Activated naive CD8-positive, alpha-beta T cell treated with anti-CD3 and anti-CD28 coated beads, Interleukin-2, amount 50 U/mL, for 24 hours (primary cell): ENCODE measurements at places on chromosomes 7 and 10.

DNA sequence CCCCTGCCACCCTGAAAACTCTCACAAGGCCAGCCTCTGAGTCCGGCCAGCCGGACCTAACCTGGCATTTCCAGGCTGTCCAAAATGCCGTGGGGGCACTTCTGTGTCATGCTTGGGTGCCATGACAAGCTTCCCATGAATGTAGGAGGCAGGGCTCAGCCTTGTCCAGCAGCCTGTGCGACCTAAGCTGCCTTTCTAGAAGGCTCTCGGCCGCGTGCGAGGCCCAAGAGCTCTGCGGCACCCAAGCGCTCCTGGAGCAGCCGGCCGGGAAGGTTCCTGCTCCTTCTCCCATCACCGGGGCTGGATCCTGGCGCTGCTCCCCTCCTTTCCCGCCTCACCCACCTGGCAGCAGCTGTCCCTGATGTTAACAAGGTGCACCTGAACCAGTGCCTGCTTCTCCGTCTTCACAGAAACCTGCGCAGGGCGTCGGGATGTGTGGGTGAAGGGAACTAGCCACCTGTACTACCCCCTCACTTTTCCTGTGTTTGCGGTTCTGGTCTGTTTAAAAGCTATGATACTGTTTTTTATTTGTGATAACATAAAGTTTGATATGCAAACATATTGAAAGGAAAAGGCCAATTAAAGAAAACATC lies 6.1 kb downstream of the GPER1 start:
- no peak overlapping the region for H3K27ac ChIP-seq
- no peaks in the 10 kb centered on the region for H3K27me3 ChIP-seq
- peaks cover 9% of the 10 kb centered on the region for H3K36me3 ChIP-seq
- no peaks in the 10 kb centered on the region for H3K4me1 ChIP-seq
- no peak for DNase-seq
- no peak overlapping the region for H3K4me3 ChIP-seq

- no peak overlapping the region for H3K4me3 ChIP-seq
- H3K36me3 ChIP-seq = no peaks in the 10 kb centered on the region
Observed at GRCh38 chr10:61329854-61330253, 123.3 kb downstream of the TMEM26 start.

DNA sequence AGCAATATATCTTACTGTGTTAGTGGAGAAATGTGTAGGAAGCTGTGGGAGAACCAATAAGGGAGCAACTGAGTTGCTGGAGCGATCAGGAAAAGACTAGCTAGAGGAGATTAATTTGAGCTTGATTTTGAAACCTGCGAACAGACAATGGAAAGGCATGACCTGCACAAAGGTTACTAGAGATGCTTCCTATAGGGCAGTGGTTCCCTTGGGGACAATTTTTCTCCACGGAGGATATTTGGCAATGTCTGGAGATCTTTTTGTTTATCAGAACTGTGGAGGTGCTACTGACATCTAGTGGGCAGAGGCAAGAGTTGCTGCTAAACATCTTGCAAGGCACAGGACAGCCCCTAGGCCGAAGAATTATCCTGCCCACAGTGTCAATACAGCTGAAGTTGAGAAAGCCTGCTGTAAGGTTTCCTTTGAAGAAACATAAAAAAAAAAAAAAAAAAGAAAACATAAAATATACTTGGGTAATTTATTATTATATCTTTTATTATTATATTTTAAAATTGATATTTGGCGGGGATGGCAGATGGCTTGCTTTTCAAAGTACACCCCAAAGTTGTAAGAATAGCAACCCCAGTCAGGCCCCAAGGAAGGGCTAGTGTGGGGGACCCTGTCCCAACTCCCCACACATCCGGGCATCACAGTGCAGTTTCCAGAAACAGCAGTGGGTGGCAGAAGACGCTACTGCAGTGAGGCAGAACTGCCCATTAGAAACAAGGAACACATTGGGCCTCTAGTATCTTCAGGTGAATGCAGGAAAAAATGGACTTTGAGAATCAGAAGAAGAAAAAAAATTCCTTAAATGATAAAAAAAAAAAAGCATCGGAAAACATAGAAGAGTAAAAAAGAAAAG lies 481.6 kb downstream of the SH2D4B start:
- no peak overlapping the region for H3K27ac ChIP-seq
- H3K4me3 ChIP-seq = no peak overlapping the region
- no peak for DNase-seq
- H3K4me1 ChIP-seq = no peaks in the 10 kb centered on the region

- H3K36me3 ChIP-seq = no peaks in the 10 kb centered on the region
- H3K4me3 ChIP-seq = no peak overlapping the region
- no peak for DNase-seq
- H3K27me3 ChIP-seq = peaks cover 35% of the 10 kb centered on the region
Observed at GRCh38 chr10:29991382-29991781, 68.0 kb downstream of the JCAD start.

- H3K4me1 ChIP-seq = no peaks in the 10 kb centered on the region
- no peak overlapping the region for H3K4me3 ChIP-seq
- H3K27me3 ChIP-seq = no peaks in the 10 kb centered on the region
- no peak overlapping the region for H3K27ac ChIP-seq
- H3K36me3 ChIP-seq = no peaks in the 10 kb centered on the region
Observed at GRCh38 chr10:65701168-65701776, 1224.6 kb upstream of the LRRTM3 start.

DNA sequence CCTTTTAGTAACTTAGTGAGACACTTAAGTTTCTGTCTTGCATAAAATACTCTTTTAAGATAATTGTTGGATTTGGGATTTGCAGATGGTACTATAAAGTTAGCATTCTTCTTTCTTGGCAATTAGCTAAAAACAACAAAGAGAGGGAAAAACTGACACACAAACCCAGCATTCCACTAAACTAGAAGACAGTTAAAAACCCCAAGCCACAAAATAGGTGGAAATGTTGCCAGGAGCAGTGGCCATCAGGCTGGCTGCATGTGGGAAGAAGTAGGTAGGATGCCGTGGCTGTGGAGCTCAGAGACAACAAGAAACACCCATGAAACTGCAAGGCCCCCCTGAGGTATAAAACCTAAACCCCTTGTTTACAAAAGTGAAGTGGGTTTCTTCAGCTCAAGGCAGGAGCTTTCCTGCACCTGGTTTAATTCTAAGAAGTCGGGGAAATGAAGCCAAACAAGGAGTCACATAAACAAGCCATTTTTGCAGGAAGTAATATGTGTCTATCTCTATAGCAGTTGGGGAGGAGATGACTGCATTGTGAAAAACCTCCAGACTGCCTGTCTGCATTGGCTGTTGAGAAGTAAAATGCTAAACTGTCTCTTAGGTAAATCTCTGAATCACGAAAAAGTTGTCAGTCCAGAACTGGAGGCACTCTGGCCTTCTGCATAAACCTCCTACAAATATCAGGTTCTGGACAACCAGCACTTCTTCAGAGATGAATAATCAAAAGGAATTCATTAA lies 9.5 kb downstream of the RAB18 start:
- H3K27me3 ChIP-seq = no peaks in the 10 kb centered on the region
- no peak for DNase-seq
- peaks cover 52% of the 10 kb centered on the region for H3K36me3 ChIP-seq
- peak overlapping the region; percentile 41 for H3K27ac ChIP-seq
- peaks cover 71% of the 10 kb centered on the region for H3K4me1 ChIP-seq

DNA sequence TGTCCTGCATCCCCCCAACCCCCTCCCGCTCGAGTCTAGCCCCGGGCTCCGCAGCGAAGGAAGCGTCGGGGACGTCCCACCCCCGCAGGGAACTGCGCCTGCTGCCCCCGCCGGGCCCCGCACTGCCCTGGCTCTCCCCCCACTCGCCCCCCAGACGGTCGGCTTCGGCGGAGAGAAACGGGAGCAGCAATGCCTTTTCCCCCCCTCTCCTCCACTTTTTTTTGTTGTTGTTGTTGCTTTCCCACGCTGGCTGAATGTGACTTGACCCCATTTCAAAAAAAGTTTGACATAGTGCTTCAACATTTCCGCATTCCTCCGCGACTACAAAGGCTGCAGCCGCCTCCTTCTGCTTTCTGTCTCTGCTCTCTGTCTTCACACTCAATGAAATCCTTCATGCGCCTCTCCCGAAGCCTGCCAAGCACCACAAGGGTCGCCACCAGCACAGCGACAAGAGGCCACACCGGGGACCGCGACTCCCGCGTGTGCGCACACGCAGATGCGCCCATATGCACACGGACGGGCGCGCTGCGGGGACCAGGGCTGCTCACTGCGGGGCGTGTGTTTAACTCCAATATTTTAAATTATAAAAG lies 1.0 kb downstream of the CDK6 start:
- H3K4me3 ChIP-seq = peak overlapping the region; percentile 92
- peaks cover 39% of the 10 kb centered on the region for H3K4me1 ChIP-seq
- H3K36me3 ChIP-seq = peaks cover 44% of the 10 kb centered on the region

- H3K27ac ChIP-seq = no peak overlapping the region
- peaks cover 53% of the 10 kb centered on the region for H3K4me1 ChIP-seq
- H3K36me3 ChIP-seq = peaks cover 24% of the 10 kb centered on the region
- DNase-seq = no peak
- no peaks in the 10 kb centered on the region for H3K27me3 ChIP-seq
Observed at GRCh38 chr10:62178568-62178967, 90.1 kb downstream of the RTKN2 start.

GRCh38 chr7:77382532-77382931 lies 33.6 kb downstream of the GSAP start:
- peaks cover 5% of the 10 kb centered on the region for H3K36me3 ChIP-seq
- H3K4me1 ChIP-seq = peaks cover 17% of the 10 kb centered on the region
- no peak overlapping the region for H3K4me3 ChIP-seq
- H3K27me3 ChIP-seq = no peaks in the 10 kb centered on the region

DNA sequence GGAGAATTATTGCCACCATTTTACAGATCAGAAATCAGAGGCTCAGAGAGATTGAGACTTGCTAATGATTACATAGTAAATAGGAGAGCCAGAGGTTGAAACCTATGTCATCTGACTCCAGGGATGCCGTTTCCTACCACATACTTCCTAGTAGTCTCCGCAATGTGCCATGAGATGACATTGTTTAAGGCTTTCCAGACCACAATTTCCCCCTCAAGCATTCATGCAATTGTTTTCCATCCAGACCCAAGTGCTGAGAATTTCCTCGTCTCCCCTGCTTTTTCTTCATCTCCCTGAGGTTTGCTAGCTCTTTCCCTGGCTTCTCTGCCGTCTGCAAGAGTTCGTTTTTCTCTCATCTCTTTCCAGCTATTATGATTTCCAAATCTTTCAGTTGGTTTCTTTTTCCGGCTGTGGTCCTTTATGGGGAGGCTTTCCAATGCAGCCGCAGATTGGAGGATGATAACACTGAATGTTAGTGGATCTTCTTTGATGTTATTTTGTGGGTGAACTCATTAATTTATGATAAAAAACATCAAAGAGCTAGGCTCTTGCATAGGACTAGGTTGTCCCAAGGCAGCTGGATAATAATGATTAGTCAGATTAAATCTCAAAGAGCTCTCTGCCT lies 6.9 kb upstream of the GOLGA7B start:
- no peak overlapping the region for H3K4me3 ChIP-seq
- no peaks in the 10 kb centered on the region for H3K27me3 ChIP-seq
- peaks cover 15% of the 10 kb centered on the region for H3K4me1 ChIP-seq
- H3K36me3 ChIP-seq = no peaks in the 10 kb centered on the region
- no peak overlapping the region for H3K27ac ChIP-seq
- no peak for DNase-seq
